Lung (tissue), 17 donors: ENCODE measurements at places on chromosomes 2 and 18. TPM values are rescaled to one million over a fixed set of nuclear protein-coding genes. Genes with fewer than 3 reads are reported as not detected.

ZNF892 gene
- polyA plus RNA-seq = 0.50 TPM

FKBP7 gene
- polyA plus RNA-seq = 6.6 TPM

DTNB gene
- 10.1 TPM for polyA plus RNA-seq

IHH gene
- polyA plus RNA-seq = 0.55 TPM

PROM2 gene
- polyA plus RNA-seq = 4.9 TPM

HOXD10 gene
- 0.05 TPM for polyA plus RNA-seq

CMPK2 gene
- polyA plus RNA-seq = 5.7 TPM

CFAP210 gene
- 3.3 TPM for polyA plus RNA-seq

GPR75 gene
- polyA plus RNA-seq = 0.72 TPM

CYP27C1 gene
- 0.07 TPM for polyA plus RNA-seq

IL1R2 gene
- polyA plus RNA-seq = 9.2 TPM

GAL3ST2 gene
- not detected for polyA plus RNA-seq

STK39 gene
- polyA plus RNA-seq = 8.6 TPM

CELF4 gene
- 0.37 TPM for polyA plus RNA-seq

CXXC1 gene
- 74.4 TPM for polyA plus RNA-seq

PLCL1 gene
- 1.1 TPM for polyA plus RNA-seq

CD226 gene
- polyA plus RNA-seq = 0.49 TPM

KIF3C gene
- 2.2 TPM for polyA plus RNA-seq

CLEC4F gene
- polyA plus RNA-seq = 0.39 TPM

SLC14A1 gene
- 0.39 TPM for polyA plus RNA-seq

RMDN2 gene
- 20.8 TPM for polyA plus RNA-seq

POMC gene
- polyA plus RNA-seq = 4.2 TPM

GMCL1 gene
- 8.1 TPM for polyA plus RNA-seq

HOXD11 gene
- not detected for polyA plus RNA-seq

B3GNT7 gene
- polyA plus RNA-seq = 18.9 TPM

ASB18 gene
- polyA plus RNA-seq = not detected

SLC35F5 gene
- polyA plus RNA-seq = 19.1 TPM

PLEKHH2 gene
- polyA plus RNA-seq = 9.7 TPM

ALKAL2 gene
- polyA plus RNA-seq = 13.4 TPM

POTEF gene
- not detected for polyA plus RNA-seq

BCL2 gene
- 2.0 TPM for polyA plus RNA-seq

KIAA2012 gene
- 1.8 TPM for polyA plus RNA-seq

TUBA4B gene
- polyA plus RNA-seq = 8.7 TPM
